ENCODE measurements at places on chromosomes 1 and 21.

DNA sequence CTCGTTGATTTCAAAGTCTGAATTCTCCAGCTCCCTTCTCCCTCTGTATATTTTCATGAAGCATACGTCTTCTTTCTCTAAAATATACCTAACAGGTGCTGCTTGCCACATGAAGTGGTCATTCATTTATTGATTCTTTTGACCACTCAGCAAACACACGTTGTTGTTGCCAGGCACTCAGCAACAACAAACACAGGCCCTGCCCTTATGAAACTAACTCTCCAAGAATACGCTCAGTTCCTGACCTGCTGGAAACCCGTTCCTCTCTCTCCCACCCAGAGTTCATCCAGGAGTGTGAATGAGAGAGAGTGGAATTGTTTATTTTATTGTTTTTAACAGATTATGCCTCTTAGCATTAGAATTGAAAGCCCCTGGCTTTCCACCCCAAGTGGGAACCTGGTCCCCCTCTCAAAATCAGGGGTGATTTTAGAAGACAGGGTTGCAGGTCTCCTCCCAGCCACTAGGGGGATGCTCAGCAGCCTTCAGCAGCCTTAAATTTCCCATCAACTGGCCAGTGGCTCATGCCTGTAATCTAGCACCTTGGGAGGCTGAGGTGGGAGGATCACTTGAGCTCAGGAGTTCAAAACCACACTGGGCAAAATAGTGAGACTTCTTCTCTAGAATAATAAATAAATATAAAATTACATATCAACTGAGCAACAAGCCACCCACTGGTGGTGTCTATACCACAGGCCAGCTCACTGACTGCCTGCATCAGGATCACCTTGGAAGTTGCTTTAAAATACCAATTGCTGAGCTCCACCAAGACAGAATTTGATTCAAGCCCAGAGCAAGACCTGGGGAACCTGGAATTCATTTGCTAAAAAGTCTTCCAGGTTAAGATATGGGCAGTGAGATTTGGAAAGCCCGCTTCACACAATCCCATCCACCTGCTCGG lies 181.0 kb upstream of the KLHDC7A start:
- no peak for DNase-seq

DNA sequence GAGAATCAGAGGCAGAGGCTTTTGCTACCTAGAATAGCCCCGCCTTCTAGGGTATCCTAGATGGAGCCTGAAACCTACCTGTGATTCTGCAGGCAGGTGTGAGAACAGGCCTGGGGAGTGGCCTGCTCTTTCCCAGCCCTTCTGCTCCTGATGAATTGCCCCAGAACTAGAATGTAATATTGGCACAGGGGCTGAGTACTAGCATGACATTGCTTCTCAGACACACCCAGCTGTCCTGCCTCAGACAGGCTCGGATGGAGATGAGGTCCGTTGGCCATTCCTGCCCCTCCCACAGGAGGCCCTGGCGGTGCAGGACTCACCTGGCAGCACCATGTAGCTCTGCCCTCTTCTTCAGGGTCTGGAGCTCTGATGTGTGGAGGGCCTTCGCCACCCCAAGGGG lies 237.6 kb downstream of the GRIK3 start:
- DNase-seq = no peak

DNA sequence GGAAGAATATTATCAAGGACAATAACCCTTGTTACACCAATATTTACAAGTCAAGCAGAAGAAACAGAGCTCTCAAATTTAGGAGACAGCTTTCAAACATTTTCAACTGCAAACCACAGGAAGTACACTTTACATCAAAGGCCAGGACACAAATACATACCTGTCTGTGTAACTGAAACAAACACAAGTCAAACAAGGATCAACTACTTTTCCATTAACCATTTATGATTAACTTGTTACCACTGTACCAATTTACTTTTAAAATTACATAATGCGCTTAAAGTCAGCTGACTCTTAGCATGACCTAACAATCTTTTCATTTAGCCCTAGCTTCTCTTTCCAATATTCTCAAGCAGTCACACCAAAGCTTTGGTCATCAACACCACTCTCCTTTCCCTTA lies 43.5 kb downstream of the TRIM33 start:
- DNase-seq = no peak

GRCh38 chr1:63630666-63631065 lies 37.5 kb downstream of the PGM1 start:
- no peak for DNase-seq

DNA sequence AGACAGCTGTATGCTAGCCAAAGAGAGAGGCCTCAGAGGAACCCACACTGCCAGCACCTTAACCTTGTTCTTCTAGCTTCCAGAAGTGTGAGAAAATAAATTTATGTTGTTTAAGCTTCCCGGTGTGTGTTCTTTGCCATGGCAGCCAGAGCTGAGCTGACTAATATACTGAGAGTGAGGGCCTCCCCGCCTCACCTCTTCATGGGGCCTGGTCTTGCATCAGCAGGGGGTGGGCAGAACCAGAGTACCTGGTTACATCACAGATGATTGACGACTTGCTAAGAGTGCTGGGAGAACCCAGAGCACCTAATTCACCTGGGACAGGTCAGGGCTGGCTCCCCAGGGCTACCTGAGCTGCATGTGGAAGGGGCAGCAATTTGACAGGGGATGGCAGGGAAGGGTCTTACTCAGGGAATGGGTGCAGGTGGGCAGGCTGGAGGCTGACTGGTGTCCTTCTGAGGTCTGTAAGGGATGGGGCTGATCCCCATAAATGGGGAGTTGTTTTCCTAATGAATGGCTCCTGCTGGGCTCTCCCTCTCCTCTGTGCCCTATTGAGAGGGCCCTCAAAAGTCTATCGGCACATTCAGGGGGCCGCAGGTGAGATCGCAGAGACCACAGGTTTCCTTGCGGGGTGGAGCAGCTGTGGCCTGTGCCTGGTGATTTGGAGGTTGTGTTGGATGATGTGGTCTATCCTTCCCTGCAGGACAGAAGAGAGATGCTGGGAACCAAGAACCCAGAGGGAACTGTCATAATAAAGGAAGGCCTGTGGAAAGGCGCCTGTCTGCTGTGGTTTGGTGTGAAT lies 60.6 kb upstream of the ETV3 start:
- DNase-seq = no peak

GRCh38 chr1:19411612-19412011 lies 73.7 kb downstream of the CAPZB start:
- no peak for DNase-seq

- no peak for DNase-seq
Observed at GRCh38 chr1:110285316-110285715, 53.9 kb upstream of the RBM15 start.

GRCh38 chr1:112637254-112638109 lies 17.9 kb downstream of the CAPZA1 start:
- DNase-seq = no peak

GRCh38 chr21:17466166-17466565 lies 46.7 kb upstream of the CXADR start:
- no peak for DNase-seq

GRCh38 chr21:16216288-16216962 lies 486.6 kb downstream of the USP25 start:
- no peak for DNase-seq

- DNase-seq = no peak
Observed at GRCh38 chr1:35564037-35564883, 6.7 kb downstream of the NCDN start.

DNA sequence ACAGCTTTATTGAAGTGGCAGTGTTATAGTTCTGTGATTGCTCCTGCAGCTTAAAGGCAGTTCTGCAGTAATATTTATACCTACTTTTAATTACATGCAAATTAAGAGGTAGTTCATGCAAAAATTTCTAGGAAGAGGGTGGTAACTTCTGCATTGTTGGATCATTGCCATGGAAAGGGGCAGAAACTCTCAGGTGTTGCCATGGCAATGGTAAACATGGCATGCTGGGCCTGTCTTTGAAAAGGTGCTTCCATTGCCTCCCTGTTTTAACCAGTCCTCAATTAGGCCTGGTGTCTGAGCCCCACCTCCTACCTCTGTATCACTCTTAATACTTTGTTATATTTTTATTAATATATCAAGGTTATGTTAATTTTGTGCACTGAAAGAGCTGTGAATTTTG lies 104.7 kb downstream of the DISC1 start:
- no peak for DNase-seq

GRCh38 chr1:193819376-193819775 lies 633.0 kb upstream of the B3GALT2 start:
- no peak for DNase-seq

DNA sequence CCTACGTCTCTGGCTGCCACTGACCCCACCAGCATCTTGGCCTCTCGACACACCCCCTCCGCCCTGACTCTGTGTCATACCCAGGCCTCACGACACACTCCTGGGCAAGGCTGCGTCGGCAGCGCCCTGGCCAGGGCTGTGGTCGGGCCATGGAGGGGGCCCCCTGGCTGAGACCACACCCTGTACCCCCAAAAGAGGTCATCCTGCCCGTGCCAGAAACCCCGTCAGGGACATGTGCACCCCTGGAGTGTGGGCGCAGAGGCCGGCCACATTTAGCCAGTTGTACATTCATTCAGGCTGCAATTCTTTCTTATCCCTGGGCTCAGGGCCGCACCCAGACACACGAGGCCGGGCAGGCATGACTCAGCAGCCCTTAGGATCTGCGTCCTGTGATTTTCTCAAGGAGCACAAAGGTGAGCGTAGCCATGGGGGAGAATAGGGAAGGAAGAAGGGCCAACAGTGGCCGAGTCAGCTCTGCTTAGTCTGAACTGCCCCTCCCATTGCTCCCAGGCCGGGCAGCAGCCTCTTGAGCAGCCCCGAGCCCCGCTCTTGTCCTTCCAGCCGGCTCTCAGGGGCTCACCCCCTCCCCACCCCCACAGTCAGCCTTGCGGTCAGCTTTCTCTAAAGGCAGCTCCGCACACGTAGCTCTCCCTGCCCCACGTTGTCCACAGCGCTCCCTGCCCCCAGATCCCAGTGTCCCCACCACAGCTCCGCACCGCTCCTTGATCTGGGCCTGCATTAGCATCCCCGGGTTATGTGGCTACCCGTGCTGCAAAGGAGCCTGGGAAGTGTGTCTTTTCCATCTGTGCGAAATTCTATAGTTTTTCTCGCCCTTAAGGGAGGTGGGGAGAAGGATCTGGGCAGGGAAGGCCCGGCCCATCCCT lies 7.9 kb downstream of the CSTB start:
- DNase-seq = no peak
